ENCODE measurements at places on chromosomes 6 and 20.

DNA sequence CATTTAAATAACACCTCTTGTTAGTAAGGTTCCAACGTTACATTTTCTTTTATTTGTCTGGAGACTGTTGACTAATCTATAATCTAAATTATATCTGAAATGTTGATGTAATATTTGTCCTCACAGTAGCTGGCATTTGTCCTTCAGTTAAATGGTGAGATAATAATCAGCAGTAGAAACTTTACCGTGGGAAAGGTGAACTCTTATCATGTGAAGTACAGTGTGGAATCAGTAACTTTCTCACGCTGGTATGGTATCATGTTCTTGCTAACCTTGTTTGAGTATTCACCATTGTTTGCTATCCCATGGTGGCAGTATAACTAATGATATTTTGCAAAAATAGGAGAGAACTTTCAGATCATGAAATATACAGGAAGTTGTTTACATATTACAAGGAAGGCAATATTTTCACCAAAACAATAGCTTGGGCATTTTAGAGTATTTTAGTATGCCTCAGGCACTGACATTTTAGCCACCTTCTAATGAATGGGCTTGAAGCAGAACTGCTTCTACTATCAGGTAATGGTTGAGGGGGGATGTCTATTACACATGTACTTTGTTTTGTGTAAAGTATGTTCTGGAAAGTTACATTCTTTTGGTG is 4.8 kb downstream of the GMNN start:
- DNase-seq: no peak

GRCh38 chr6:33994472-33995308 is 151.2 kb downstream of the GRM4 start:
- DNase-seq: peak; percentile 62

GRCh38 chr6:160427312-160428068 is 79.3 kb downstream of the SLC22A3 start:
- no peak for DNase-seq

DNA sequence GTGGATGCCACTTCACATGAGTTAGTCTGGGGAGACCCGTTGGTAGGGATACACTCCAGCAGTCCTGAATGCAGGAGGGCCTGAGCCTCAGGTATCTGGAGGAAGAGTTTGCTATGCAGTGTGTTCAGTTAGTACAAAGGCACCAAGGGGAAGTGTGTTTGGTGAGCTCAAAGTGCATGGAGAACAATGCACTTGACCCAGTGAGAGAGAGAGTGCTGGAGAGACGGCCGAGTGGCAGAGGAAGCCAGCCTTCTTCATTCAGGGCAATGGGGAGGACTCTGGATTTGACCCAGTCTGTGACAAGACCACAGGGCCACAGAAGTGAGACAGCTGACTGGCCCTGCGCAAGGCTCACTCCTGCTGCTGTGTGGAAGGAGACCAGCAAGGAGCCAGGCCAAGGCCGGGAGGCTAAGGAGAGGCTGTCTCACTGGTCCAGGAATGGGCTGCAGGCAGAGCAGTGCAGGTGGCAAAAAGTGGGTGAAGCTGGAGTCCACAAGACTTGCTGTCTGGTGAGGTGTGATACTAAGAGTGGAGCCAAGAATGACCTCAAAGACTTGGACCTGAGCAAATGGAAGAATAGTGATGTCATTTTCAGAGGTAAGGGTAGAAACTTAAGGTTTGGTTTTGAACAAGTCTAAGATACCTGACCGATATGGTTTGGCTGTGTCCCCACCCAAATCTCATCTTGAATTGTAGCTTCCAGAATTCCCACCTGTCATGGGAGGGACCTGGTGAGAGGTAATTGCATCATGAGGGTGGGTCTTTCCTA is 38.0 kb downstream of the PDE10A start:
- DNase-seq: no peak

DNA sequence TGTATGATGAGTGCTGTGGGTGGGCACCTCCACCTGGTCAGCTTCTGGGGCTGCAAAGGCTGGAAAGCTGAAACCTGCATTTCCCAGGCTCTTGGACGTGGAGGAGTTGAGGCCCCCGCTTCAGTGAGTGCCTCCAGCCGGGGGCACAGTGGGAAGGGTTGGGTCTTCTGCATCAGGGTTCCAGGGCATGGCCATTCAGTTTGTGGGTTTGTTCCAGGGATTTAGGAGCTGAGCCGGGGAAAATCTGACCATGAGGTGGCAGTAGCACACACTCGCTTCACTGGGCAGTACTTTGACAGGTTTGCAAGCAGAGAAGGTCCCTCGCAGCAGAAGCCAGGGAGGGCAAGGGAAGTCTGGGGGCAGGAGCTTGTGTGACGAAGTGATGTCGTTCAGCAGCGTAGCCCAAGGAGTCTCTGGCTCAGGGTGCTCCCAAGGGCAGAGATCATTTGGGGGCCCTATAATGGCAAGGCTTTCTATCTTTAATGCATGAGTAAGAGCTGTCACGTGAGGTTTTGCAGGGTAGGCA is 69.5 kb upstream of the SULF2 start:
- no peak for DNase-seq

DNA sequence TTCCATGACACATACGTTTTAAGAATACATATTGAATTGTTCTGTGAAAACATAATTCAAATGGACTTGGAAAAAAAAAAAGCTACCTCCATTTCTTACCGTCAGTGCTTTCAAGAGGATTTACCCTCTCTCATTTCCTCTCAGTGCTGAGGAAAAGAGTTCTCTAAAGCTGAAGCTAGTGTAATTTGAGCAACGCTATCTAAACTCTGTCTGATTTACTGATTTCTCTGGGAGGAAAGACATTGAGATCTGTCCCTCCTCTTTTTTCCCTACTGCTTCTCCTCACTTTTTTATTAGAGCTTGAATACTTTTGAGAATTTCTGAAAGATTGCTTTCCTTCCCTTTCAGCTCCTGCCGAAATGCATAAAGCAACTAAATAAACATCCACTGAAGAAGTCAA is 41.2 kb upstream of the GRIK2 start:
- DNase-seq: no peak

GRCh38 chr6:18427296-18427695 is 40.1 kb downstream of the RNF144B start:
- DNase-seq: no peak

- peak; percentile 15 for DNase-seq
These were observed 14.6 kb upstream of the BLCAP start for GRCh38 chr20:37542281-37542680.

DNA sequence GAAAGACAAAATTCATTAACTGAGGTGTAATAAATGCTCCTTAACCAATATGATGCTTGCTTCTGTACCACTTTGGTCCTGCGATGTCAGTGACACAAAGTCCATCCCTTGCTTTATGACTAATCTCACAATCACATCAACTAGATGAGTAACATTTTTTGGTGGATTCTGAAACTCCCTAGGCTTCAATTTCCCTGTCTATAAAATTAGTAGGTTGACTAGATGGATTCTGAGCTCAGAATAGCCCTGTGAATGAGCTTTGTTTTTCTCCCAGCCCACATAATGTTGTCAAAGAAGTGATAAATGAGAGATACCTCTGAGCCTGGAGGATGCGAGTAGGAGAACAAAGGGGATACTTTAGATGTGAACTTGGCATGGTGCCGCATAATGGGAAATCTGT is 9.1 kb downstream of the TXLNB start:
- DNase-seq: no peak

DNA sequence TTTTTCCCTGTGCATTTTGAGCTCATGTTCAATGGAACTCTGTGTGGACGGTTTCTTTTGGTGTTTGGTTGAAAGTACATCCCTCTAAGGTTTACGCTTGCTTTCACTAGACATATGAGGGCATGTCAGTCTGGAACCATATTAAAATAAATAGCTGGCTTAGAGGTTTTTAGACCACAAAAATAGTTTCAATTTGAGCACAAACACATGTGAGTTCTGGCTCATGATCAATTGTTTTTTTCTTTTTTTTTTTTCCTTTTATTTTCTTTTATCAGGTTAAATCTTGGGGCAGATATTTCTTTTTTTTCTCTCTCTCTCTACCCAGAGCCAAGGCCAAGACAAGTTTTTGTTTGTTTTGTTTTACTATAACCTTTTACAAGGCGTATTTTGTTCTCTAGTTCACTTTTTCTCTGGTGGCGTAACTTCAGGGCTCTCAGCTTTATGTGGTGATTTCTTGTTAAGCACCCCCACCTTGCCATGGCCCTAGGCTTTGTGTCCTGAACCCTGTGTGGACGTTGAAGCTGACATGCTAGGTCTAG is 92.9 kb downstream of the SHLD1 start:
- DNase-seq: no peak

GRCh38 chr20:33640287-33640686 is 21.8 kb upstream of the C20orf144 start:
- DNase-seq: no peak

DNA sequence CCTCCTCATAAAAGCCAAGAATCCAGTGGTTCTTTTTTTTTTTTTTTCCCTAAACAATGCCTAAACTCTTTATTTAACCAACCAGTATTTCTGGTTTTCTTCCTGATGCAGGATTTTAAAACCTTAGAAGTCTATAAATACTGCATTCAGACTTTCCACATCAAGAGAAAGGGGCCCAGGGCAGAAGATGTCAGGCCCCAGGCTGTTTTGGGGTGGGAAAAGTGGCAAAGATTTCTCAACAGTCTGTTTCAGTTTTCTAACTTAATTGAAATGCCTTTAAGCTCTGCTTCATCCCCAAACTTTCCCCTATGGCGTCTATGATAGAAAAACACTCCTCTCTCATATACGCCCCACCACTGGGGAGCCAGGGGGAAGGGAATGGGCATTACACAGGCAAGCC is 33.1 kb downstream of the QRSL1 start:
- DNase-seq: no peak

DNA sequence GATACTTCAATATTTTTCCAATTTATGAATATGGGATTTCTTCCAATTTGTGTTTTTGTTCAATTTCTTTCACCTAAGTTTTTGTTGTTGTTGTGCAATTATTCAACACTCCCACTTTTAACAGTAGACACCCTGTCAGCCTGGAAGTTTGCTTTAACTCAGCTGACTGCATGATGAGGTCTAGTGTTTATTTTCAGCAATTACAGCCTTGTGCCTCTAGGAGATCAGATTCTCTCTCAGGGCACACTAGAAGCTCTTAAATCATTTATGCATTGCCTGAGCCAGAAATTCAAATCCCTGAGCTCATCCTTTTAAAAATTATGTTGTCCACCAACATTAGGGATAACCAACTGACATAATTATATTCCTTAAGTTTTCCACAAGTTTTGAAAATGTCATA is 85.7 kb downstream of the MRAP2 start:
- DNase-seq: no peak

DNA sequence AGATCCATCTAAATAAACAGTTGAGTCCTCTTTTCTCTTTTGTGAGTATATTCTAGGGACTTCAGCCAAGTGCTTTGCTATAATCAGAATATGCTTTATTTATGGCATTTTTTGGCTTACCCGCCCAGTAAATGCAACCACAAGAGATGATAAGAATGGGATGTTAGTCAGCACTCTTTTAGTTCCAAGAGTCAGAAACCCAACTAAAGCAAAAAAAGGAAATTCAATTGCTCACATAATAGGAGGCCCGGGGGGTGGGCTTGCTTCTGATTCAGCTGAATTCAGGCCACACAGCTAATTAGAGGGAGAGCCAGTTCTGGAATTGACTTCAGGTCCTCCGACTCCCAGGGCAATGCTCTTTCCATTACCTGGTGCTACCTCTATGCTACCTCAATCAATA is 250.6 kb downstream of the FARS2 start:
- DNase-seq: no peak

GRCh38 chr6:159249752-159250151 is 80.6 kb downstream of the FNDC1 start:
- no peak for DNase-seq

DNA sequence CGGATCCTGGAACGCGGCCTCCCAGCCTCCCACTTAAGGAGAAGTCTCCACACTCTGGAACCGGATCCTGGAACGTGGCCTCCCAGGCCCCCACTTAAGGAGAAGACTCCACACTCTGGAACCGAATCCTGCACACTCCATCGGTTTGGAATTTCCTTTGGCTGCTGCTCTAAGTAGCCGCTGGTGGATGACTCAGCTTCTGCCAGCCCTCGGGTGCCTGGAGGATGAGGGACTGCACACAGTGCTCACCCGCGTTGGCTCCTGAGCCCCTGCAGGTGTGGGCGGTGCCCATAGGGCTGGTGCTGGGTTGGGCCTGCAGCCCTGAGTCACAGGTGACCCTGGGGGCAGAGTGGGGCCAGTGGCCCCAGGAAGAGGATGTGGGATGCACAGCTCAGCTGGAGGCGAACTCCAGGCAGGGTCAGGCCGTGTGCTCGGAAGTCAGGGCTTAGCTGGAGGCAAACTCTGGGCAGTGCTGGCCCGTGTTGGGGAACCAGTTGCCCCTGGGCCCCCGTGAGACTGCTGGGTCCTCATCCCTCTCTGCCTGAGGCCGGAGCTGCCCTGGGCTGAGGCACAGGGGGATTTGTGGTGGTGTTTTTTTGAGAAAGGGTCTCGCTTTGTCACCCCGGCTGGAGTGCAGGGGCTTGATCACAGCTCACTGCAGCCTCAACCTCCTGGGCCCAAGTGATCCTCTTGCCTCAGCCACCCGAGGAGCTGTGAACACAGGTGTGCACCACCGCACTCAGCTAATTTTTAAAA is 13.9 kb upstream of the TNFRSF6B start:
- DNase-seq: no peak

DNA sequence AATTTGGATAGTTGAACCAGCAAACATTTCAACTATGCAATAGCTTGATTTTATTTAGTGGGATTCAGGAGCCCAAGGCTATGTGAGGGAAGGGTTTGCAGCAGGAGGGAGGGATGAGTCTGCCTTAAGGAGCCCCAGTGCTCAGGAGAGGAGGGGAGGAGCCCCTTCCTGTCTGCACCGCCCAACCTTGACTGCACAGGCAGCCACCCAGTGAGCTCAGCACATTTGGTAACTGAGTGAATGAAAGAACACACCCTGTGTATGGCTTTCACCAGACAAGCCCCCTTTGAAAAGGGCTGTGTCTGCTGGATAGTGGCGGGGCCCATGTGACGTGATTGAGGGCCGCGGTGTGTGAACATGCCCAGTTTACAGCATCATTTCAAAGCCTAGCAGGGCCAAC is 17.0 kb downstream of the DACT2 start:
- DNase-seq: no peak

DNA sequence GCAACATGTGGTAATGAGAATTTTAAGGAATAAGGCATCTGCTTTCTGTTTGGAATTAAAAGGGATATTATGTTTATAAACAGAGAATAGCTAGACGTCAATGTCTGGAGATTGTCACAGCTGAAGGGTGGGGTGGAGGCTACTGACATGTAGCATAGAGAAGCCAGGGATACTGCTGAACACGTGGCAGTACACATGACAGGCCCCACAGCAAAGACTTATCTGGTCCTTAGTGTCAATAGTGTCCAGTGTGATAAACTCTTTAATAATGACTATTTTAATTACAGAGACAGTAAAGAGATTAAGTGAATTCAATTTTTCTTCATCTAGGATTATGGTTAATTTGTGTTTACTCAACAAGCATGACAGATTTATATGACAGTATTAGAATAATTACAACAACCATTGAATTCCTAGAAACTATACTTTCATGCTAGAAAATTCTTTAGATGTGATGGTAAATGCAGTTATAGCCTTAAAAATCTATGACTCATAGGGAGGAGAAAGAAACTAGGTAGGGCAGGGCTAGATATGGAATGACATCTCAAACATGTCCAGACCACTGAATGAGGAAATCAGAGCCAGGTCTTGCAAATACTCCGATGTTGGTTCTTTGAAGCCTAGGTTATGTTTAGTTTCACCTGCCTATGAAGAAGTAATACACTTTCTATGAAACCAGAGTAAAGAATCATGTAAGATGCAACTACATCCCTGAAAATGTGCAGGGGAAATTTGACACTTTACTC is 399.5 kb downstream of the PHF3 start:
- no peak for DNase-seq

Measured in type B pancreatic cell (in vitro differentiated cells).